Endothelial cell of umbilical vein (primary cell): ENCODE measurements at places on chromosomes 3 and 15. TPM values are rescaled to one million over a fixed set of nuclear protein-coding genes. Genes with fewer than 3 reads are reported as not detected.

- DNase-seq, result no peak
These were observed 29.3 kb downstream of the GRAMD2A start for GRCh38 chr15:72168131-72168807.

DNA sequence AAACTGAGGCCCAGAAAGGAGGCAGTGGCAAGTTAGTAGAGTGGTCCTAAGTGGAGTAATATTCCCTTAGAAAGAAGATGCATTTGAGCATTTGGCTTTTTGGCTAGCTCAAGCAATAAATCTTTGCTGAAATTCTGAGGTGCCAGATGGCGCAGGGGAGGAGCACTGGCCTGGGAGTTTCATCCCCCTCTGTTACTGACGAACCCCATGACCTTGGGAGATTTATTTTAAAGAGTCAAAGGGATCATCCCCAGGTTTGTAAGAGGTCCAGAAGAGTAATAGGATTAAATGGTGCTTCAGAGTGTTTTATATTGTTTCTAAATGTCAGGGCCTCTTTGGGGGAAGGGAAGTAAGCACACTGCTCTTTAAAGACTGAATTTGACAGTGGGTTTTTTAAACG lies 85.1 kb upstream of the PIAS1 start:
- DNase-seq, result no peak

GRCh38 chr3:195597229-195597628 lies 13.5 kb upstream of the APOD start:
- DNase-seq, result no peak

GRCh38 chr3:116050311-116050915 lies 394.9 kb downstream of the LSAMP start:
- DNase-seq, result no peak

- no peak for DNase-seq
These were observed 27.6 kb downstream of the C3orf33 start for GRCh38 chr3:155778462-155778861.

DNA sequence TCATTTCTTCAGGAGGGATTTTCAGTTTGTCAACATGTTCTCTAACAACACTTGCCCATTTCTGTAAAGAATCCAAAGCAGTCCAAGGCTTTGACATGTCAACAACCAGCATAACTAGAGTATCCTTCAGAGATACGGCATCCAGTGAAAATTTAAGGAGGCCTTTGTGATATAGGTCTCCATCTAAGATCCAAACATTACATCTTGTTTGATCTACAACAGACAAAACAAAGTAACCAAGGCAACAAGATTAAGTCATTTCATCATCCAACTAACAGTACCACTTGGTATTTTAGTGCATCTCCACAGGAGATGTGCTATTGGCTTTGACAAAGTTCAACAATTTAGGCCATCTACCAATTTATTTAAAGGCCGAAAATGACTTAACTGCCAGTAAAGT lies 25.8 kb downstream of the DYNC1LI1 start:
- DNase-seq, result no peak

- no peak for DNase-seq
These were observed 15.9 kb downstream of the RPLP1 start for GRCh38 chr15:69468241-69469121.

DNA sequence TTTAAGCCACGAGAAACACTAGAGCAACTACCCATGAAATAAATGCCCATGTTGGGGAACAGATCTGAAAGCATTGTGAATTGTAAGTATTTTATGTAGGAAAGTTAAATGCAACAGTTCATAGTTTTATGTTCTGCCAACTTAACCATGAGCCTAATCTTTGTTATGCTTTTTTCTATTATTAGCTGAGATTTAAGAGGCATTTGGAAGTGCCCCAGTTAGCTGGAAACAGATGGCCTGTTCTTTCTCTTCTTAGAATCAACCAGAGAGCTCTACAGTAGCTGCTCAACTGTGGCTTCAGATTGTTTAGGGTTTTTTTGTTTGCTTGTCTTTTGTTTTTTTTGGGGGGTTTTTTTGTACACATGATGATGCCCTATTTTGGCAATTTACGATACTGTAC lies 284.4 kb downstream of the KCNH8 start:
- no peak for DNase-seq

- DNase-seq, result no peak
These were observed 10.8 kb downstream of the TRPM1 start for GRCh38 chr15:31090766-31091165.

WDR53 gene
- polyA plus RNA-seq, result 4.8 and 5.2 TPM in 2 replicates

PCOLCE2 gene
- not detected in 2 replicates for polyA plus RNA-seq

MCTP2 gene
- polyA plus RNA-seq, result 0.01 TPM in 1 of 2 replicates, not detected in the other
